ENCODE measurements at places on chromosomes 1 and 21.

- no peak for DNase-seq
- peaks cover 20% of the 10 kb centered on the region for H3K4me1 ChIP-seq
- no peak overlapping the region for H3K4me3 ChIP-seq
- H3K36me3 ChIP-seq = no peaks in the 10 kb centered on the region
Observed at GRCh38 chr21:42089665-42090310, 18.7 kb downstream of the UMODL1 start.

- H3K4me1 ChIP-seq = no peaks in the 10 kb centered on the region
- no peak for DNase-seq
- no peaks in the 10 kb centered on the region for H3K36me3 ChIP-seq
Observed at GRCh38 chr1:101089613-101090338, 64.2 kb upstream of the DPH5 start.

DNA sequence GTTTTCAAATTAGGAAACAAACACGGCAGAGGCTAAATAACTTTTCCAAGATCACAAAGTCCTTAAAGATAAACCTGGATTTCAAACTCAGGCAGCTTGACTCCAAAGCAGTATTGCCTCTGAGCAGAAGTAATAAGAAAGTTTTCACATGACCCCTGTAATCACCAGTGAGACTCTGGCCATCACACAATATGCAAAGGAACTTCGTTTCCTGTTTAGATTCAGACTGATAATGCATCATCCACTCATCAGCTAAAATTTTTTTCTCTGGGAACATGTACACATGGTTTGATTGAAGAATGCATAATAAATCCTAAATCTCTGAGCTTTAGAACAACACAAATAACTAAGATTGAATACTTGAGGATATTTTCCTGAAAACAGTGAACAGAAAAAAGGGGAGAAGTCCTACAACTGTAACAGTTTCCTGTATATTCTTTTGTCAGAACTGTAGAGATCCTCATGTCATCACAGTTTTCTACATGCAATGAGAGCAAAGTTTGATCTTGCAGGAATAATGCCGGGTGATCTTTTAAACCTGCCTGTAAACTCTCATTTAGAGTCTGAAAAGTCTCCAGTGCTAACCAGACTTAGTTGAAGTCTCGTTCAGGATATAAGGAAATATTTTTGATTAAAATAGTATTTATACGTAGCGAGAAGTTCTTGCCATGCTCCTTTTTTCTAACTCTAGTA lies 225.3 kb downstream of the SPATA17 start:
- DNase-seq = no peak
- no peaks in the 10 kb centered on the region for H3K27me3 ChIP-seq
- H3K4me3 ChIP-seq = no peak overlapping the region
- H3K4me1 ChIP-seq = no peaks in the 10 kb centered on the region

- no peak overlapping the region for H3K27ac ChIP-seq
- peaks cover 45% of the 10 kb centered on the region for H3K4me1 ChIP-seq
- no peak overlapping the region for H3K4me3 ChIP-seq
- no peaks in the 10 kb centered on the region for H3K27me3 ChIP-seq
- no peak for DNase-seq
- peaks cover 35% of the 10 kb centered on the region for H3K36me3 ChIP-seq
Observed at GRCh38 chr1:110007046-110007830, 22.7 kb downstream of the AHCYL1 start.

GRCh38 chr1:222772996-222773379 lies 36.0 kb downstream of the FAM177B start:
- no peak overlapping the region for H3K4me3 ChIP-seq
- H3K27me3 ChIP-seq = peaks cover 3% of the 10 kb centered on the region
- no peak overlapping the region for H3K27ac ChIP-seq
- no peaks in the 10 kb centered on the region for H3K4me1 ChIP-seq
- DNase-seq = no peak

DNA sequence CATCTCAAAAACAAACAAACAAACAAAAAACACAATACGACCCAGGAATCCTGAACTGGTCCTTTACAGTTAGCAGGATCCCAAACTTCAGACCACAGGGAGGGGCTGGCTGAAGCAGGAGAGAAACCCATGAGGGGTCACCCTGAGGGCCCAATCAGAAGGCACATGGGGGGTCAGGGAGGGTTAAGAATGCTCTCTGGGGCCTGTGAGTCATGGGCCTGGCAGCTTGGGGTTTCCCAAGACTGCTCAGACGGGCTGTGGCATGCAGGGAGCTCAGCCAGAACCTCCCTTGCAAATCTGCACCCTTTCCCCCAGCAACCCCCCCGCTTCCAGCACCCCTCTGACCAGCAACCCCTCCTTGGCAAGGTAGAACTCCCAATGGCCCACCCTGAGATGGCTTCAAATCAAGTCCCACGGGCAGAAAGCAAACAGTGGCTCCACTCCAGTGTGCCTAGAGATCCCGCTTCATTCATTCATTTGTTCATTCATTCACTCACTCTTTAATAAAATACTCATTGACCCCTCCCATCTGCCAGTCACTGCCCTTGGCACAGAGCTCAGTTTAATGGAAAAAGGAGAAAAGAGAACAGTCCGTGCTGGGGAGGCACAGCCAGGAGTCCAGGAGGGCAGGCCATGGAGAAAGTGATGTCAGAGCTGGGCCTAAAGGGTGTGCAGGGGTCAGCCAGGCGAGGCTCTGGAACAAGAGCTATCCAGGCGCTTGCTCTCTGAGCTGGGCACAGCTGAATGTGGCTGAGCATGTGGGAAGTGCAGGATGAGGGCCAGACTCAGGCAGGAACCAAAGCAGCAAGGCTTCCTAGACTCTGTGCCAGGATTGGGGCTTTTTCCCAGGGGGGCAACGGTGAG lies 8.2 kb downstream of the UQCRHL start:
- H3K4me1 ChIP-seq = peaks cover 73% of the 10 kb centered on the region
- peak overlapping the region; percentile 93 for H3K27ac ChIP-seq
- no peaks in the 10 kb centered on the region for H3K27me3 ChIP-seq
- no peak overlapping the region for H3K4me3 ChIP-seq
- DNase-seq = peak; percentile 93
- H3K36me3 ChIP-seq = no peaks in the 10 kb centered on the region

GRCh38 chr21:36701756-36702621 lies 3.1 kb downstream of the SIM2 start:
- H3K27ac ChIP-seq = no peak overlapping the region
- H3K4me1 ChIP-seq = no peaks in the 10 kb centered on the region
- peak overlapping the region; percentile 77 for H3K4me3 ChIP-seq
- H3K27me3 ChIP-seq = peaks cover 15% of the 10 kb centered on the region
- no peaks in the 10 kb centered on the region for H3K36me3 ChIP-seq
- peak; percentile 81 for DNase-seq

DNA sequence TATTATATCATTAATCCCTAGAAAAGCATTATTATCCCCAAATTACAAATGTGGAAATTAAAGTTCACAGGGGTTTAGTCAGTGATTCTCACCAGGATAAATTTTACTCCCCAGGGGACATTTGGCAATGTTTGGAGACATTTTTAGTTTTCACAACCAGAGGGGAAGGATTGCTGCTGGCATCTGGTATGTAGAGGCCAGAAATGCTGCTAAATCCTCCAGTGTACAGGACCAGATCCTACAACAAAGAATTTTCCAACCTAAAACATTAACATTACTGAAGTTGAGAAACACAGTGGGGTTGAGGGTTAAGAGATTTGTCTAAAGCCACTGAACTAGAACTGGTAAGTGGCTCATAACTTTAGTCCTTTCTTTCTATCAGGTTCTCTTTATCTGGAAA lies 162.0 kb upstream of the SYT6 start:
- peaks cover 58% of the 10 kb centered on the region for H3K4me1 ChIP-seq
- H3K27ac ChIP-seq = peak overlapping the region; percentile 47
- H3K27me3 ChIP-seq = no peaks in the 10 kb centered on the region
- DNase-seq = no peak
- no peaks in the 10 kb centered on the region for H3K36me3 ChIP-seq
- H3K4me3 ChIP-seq = no peak overlapping the region

GRCh38 chr1:171790318-171790717 lies 8.9 kb downstream of the METTL13 start:
- peaks cover 32% of the 10 kb centered on the region for H3K4me1 ChIP-seq
- DNase-seq = no peak
- H3K4me3 ChIP-seq = no peak overlapping the region

DNA sequence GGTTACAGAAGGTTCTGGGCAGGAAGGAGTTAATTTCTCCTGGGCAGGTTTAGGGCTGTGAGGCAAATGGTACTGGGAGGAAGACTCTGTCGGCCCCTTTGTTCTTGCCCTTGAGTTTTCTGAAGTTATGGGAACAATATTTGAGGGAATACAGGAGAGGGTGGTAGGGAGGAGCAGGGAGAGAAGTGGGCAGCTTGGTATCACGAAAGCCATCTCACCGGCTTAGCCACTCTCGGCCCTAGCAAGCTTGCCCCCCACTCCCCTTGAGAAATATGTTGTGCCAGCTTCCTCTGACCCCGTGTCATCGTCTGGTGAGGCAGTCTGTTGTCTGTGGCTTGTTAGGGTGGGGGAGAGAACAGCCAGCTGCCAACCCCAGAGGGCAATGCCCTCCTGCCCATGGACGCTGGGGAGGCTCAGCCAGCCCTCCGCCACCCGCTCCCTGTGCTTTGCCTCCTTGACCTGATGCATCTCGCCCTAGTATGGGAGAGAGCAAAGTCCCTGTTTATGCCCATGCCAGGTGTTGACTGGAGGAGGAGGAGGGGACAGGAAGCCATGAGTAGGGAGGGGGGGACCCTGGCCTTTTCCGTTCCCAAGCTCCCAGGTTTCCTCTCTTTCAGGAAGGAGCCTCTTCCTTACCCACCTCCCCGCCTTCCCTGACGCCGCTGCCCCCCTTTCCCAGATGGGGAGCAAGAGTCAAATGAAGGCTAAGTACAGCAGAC lies 1.2 kb downstream of the EFNA1 start:
- no peaks in the 10 kb centered on the region for H3K36me3 ChIP-seq
- peaks cover 13% of the 10 kb centered on the region for H3K4me1 ChIP-seq
- H3K27ac ChIP-seq = no peak overlapping the region
- peaks cover 58% of the 10 kb centered on the region for H3K27me3 ChIP-seq
- DNase-seq = peak; percentile 68
- no peak overlapping the region for H3K4me3 ChIP-seq

DNA sequence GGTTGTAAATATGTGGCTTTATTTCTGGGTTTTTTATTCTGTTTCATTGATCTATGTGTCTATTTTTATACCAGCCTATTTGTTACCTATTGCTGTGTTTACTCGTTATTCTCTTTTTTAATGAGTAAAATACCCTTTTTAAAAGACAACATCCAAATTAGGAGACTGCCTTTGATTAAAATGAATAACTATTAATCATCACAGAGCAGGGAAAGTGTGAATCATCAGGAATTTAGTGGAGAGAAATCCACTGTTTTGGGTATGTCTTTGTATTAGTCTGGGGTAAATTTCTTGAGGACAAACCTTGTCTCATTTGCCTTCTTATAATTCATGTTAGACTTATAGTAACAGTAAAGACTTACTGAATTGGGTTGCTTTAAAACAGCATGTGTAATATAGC lies 12.1 kb downstream of the DISC1 start:
- H3K27me3 ChIP-seq = no peaks in the 10 kb centered on the region
- DNase-seq = no peak
- no peak overlapping the region for H3K4me3 ChIP-seq
- H3K36me3 ChIP-seq = no peaks in the 10 kb centered on the region
- H3K4me1 ChIP-seq = peaks cover 6% of the 10 kb centered on the region

DNA sequence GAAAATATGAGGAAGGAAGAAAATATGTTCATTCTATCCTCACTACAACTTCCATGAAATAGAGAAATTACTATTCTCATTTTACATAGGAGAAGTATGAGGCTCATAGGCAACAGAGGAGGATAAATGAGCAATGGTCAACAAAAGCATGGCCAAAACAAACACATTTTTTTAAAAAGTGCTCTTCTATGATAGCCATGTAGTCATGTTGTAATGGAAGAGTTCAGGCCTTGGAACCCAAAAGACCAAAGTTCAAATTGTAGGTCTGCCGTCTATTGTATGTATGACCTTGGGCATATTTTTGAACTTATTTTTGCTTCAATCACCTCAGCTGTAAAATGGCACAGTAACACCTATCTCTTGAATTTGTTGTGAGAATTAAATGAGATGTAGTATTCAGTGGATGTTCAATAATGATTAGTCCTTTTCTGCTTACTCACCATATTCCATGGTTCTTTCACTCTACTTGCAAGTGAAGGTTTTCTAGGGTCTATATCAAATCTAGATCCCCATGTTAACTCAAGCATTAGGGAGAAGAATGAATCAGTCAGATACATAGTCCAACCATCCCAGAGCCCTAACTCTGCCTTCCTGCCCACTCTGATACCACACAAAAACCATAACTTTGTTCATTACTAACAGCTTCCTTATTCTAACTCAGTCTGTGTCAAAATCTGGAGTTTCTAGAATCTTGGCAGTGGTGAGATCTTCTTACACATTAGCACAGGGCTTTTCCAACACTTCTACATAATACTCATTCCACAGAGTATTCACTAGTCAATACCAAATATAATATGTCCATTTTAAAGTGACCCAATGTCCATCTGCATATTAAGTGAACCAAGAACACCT lies 353.2 kb downstream of the PLPP3 start:
- H3K27ac ChIP-seq = no peak overlapping the region
- DNase-seq = no peak
- no peaks in the 10 kb centered on the region for H3K4me1 ChIP-seq
- H3K36me3 ChIP-seq = no peaks in the 10 kb centered on the region
- no peaks in the 10 kb centered on the region for H3K27me3 ChIP-seq
- no peak overlapping the region for H3K4me3 ChIP-seq

GRCh38 chr1:154349121-154349520 lies 23.8 kb downstream of the ATP8B2 start:
- no peak for DNase-seq
- H3K27ac ChIP-seq = no peak overlapping the region

DNA sequence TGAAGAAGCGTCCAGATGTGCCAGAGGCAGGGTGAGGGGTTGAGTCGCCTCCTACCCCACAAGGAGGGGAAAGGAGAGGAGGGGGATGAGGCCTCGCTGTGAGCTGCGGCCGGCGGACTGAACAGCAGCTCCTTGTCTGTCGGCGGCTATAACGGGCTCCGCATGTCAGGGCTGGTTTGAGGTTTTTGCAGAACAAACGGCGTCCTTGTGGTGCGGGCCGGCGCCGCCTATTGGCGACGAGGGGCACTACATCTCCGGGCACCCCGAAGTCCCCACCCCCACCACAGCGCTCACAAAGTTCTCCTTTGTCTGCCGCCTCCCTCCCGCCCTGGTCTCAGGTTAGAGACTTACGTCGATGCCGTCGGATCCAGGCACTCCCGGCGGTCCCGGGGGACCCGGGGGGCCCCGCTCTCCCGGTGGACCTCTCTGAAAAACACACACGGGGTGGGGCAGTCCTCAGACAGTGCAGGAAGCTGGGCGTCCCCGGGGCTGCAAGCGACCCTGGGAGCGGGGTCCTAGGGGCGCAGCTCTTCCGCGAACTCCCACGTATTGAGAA lies 1.8 kb downstream of the COL9A2 start:
- no peaks in the 10 kb centered on the region for H3K36me3 ChIP-seq
- peaks cover 34% of the 10 kb centered on the region for H3K27me3 ChIP-seq
- peaks cover 17% of the 10 kb centered on the region for H3K4me1 ChIP-seq
- H3K4me3 ChIP-seq = peak overlapping the region; percentile 61
- no peak overlapping the region for H3K27ac ChIP-seq
- peak; percentile 98 for DNase-seq

- H3K27me3 ChIP-seq = no peaks in the 10 kb centered on the region
- peak overlapping the region; percentile 82 for H3K27ac ChIP-seq
- peak; percentile 54 for DNase-seq
- H3K4me1 ChIP-seq = peaks cover 22% of the 10 kb centered on the region
- H3K36me3 ChIP-seq = no peaks in the 10 kb centered on the region
- peak overlapping the region; percentile 95 for H3K4me3 ChIP-seq
Observed at GRCh38 chr1:212286556-212287131, 1.4 kb downstream of the PPP2R5A start.

Measured in osteoblast (primary cell).